ENCODE measurements at places on chromosomes 6 and 20. TPM values are rescaled to one million over a fixed set of nuclear protein-coding genes. Genes with fewer than 3 reads are reported as not detected.

Gene PRPH2
- not detected for total RNA-seq

Gene SSTR4
- not detected for total RNA-seq

Gene ENPP3
- total RNA-seq: 1.5 TPM

Gene SPTLC3
- 0.22 TPM for total RNA-seq

Gene STXBP5
- 22.5 TPM for total RNA-seq

Gene SNAI1
- total RNA-seq: 0.51 TPM

Gene LPIN3
- total RNA-seq: 2.0 TPM

Gene RNF144B
- total RNA-seq: 0.32 TPM

Gene HSPA1L
- 3.7 TPM for total RNA-seq

Gene DUSP15
- not detected for total RNA-seq

Gene MAD2L1BP
- 46.8 TPM for total RNA-seq

Gene CALHM5
- total RNA-seq: not detected

Gene PTCHD4
- not detected for total RNA-seq

Gene SRPK1
- 93.4 TPM for total RNA-seq

Gene LHFPL5
- total RNA-seq: not detected

Gene TMEM200A
- total RNA-seq: 7.4 TPM

Gene HLA-E
- 499 TPM for total RNA-seq

Gene RNF146
- 20.2 TPM for total RNA-seq

Gene GLYATL3
- total RNA-seq: not detected

Gene OVOL2
- not detected for total RNA-seq

Gene PROCR
- 0.34 TPM for total RNA-seq

Gene MTCH1
- total RNA-seq: 128 TPM

Gene DEFB132
- not detected for total RNA-seq

Gene SOX18
- 1.8 TPM for total RNA-seq

Gene EDN1
- total RNA-seq: not detected

Gene SMOC2
- not detected for total RNA-seq

Gene NINL
- 3.2 TPM for total RNA-seq

Gene RNGTT
- total RNA-seq: 26.2 TPM

Gene SASH1
- total RNA-seq: 1.6 TPM

Gene TBC1D7
- 22.8 TPM for total RNA-seq

Gene CCN6
- not detected for total RNA-seq

Gene BPIFB2
- not detected for total RNA-seq

Gene FUT9
- total RNA-seq: not detected

Gene OR2W1
- not detected for total RNA-seq

Gene ADGRF5
- total RNA-seq: not detected

Gene AVP
- total RNA-seq: not detected

Gene ZKSCAN3
- 5.0 TPM for total RNA-seq

Gene OR2B6
- total RNA-seq: not detected

Gene PTK6
- total RNA-seq: 1.2 TPM

Gene TREML2
- total RNA-seq: 23.3 TPM

All from T-helper 1 cell treated with Interleukin-12 subunit alpha and Interleukin-12 subunit beta and Interleukin-4 antibody, amounts not matched to agents 30 ng/mL and 1 ng/mL, for 36 hours (primary cell).